ENCODE measurements at places on chromosomes 6 and 20. TPM values are rescaled to one million over a fixed set of nuclear protein-coding genes. Genes with fewer than 3 reads are reported as not detected.

The LIN28B gene
- not detected for total RNA-seq

The CNR1 gene
- not detected for total RNA-seq

The DUSP15 gene
- not detected for total RNA-seq

The ALDH8A1 gene
- not detected for total RNA-seq

GRCh38 chr20:14720251-14720650 is 382.8 kb upstream of the FLRT3 start:
- no peak for DNase-seq
- H3K27ac ChIP-seq: no peak overlapping the region
- no peaks in the 10 kb centered on the region for H3K27me3 ChIP-seq
- no peaks in the 10 kb centered on the region for H3K36me3 ChIP-seq
- peaks cover 10% of the 10 kb centered on the region for H3K4me1 ChIP-seq
- H3K4me3 ChIP-seq: no peak overlapping the region

DNA sequence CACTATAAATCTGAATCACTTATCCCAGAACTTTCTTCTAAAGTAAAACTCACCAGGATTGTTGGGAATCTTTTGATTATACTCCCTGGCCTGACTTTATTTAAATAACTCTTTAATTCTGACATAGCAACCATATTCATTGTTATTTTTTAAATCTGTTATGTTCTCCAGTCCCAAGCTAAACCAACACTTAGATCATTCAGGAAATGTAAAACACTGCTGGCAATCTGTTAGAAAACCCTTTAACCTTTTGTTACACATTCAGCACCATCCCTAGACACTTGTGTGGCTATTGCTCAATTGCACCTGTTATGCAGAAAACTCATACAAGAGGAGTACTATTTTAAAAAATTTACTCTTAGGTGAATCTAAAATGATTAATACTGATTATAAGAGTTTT is 101.8 kb upstream of the NHSL1 start:
- no peaks in the 10 kb centered on the region for H3K27me3 ChIP-seq
- peaks cover 14% of the 10 kb centered on the region for H3K4me1 ChIP-seq
- no peak overlapping the region for H3K4me3 ChIP-seq
- H3K36me3 ChIP-seq: no peaks in the 10 kb centered on the region
- peak overlapping the region; percentile 67 for H3K27ac ChIP-seq

DNA sequence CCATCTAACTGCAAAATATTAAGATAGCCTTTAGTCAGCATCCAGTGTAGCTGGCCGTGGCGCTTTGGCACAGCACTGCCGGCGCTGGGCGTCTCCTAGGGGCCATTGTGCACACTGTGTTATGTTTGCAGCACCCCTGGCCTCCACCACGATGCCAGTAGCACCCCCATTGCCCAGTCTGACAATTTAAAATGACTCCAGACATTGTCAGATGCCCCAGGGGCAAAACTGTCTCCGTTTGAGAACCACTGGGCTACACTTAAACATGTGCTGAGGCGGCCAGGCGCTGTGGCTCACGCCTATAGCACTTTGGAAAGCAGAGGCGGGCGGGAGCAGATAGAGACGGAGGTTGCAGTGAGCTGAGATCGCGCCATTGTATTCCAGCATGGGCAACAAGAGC is 6.0 kb upstream of the MTG2 start:
- no peak for DNase-seq
- no peak overlapping the region for H3K4me3 ChIP-seq
- peaks cover 7% of the 10 kb centered on the region for H3K36me3 ChIP-seq
- no peak overlapping the region for H3K27ac ChIP-seq
- peaks cover 6% of the 10 kb centered on the region for H3K4me1 ChIP-seq

DNA sequence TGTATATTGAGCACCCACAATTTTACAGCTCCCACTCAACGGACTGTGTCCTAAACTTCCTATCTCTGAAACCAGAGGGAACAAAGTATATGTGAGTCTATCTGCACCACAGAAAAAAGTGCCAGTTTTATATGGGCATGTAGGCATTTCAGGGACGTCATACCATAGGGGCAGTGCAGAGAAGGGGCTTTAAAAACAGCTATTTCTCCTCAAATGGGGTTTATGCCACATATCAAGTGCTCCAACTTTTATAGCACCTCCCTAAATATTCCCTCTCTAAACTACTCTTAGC is 28.9 kb upstream of the ASF1A start:
- H3K27me3 ChIP-seq: no peaks in the 10 kb centered on the region
- no peak overlapping the region for H3K4me3 ChIP-seq
- no peaks in the 10 kb centered on the region for H3K36me3 ChIP-seq
- no peak overlapping the region for H3K27ac ChIP-seq
- peaks cover 6% of the 10 kb centered on the region for H3K4me1 ChIP-seq
- DNase-seq: no peak

Measured in GM23248 (cell line).